Stimulated activated CD4-positive, alpha-beta T cell treated with anti-CD3 and anti-CD28 coated beads, Interleukin-15, amount 100 ng/mL, for 48 hours (primary cell): ENCODE measurements at places on chromosomes 4 and X.

DNA sequence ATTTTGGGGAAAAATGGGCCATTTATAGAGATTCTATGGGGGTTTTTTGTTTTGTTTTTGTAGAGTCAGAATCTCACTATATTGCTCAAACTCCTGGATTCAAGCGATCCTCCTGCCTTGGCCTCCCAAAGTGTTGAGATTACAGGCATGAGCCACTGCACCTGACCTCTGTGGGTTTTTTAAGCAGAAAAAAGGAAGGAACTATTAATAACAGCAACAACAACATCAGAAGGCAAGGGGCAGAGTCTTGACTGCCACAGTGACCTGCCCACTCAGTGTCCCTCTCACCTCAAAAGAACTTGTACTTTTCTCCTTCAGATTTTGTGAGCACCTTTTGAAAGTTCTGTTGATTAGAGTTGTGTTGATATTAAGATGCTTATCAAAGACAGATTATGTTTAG lies 48.1 kb downstream of the FNIP2 start:
- no peak for DNase-seq

DNA sequence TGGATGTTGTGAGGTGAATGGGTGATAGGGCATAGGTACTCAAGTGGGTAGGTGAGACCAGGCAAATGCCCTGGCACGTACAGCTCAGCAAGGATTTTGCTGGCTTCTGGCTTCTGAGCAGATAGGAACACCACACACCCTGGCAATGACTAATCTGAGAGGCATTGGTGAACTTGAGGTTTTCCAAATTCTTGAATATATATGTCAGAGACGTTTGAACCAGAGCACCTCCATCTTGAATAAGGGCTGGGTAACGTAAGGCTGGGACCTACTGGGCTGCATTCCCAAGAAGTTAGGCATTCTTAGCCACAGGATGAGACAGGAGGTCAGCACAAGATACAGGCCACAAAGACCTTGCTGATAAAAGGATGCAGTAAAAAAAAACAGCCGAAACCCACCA lies 204.5 kb downstream of the NLGN4X start:
- no peak for DNase-seq

DNA sequence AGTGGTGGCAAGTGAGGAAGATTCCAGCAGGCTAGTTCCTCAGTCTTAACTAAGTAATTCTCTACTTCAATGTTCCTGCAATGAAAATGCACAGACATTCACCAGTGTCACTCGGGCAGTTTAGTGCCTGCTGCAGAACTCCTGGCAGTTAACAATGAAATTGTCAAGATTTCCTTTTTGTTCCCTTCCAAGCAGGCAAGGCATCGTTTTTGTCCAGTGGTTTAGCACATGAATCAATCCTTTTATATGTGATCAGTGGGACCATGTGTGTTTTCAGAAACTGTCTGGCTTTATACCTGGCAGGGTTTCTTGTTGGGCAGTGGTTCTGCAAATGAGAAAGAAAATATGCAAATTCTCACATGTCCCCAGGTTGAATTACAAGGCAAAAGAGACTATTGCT lies 122.2 kb downstream of the GBA3 start:
- DNase-seq, result no peak

DNA sequence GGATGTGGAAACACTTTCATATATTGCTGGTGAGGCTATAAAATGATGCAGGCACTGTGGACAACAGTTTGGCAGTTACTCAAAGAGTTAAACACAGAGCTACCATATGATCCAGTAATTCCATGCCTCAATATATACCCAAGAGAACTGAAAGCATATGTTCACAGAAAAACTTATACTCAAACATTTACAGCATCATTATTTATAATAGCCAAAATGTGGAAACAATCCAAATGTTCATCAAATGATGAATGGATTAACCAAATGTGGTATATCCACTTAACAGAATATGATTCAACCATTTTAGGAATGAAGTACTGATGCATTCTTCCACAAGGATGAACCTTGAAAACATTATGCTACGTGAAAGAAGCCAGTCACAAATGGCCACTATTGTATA lies 603.8 kb downstream of the IQCM start:
- DNase-seq, result no peak

DNA sequence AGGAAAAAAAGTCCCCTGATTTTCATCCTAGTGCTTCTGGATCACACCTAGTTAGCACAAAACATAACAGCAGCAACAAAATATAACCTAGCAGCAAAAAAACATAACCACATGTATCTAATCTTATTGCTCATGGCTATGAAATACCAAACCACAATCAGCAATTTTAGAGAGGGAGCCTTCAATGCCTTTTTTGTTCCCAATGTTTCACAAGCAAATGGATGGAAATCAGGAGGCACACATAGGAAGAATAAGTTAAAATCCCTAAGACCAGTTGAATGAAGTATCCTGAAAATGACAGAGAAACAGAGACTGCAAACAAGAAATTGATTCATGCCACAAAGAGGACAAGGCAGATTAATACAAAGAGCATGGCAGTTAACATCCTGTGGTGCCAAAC lies 361.6 kb downstream of the GPM6A start:
- no peak for DNase-seq

DNA sequence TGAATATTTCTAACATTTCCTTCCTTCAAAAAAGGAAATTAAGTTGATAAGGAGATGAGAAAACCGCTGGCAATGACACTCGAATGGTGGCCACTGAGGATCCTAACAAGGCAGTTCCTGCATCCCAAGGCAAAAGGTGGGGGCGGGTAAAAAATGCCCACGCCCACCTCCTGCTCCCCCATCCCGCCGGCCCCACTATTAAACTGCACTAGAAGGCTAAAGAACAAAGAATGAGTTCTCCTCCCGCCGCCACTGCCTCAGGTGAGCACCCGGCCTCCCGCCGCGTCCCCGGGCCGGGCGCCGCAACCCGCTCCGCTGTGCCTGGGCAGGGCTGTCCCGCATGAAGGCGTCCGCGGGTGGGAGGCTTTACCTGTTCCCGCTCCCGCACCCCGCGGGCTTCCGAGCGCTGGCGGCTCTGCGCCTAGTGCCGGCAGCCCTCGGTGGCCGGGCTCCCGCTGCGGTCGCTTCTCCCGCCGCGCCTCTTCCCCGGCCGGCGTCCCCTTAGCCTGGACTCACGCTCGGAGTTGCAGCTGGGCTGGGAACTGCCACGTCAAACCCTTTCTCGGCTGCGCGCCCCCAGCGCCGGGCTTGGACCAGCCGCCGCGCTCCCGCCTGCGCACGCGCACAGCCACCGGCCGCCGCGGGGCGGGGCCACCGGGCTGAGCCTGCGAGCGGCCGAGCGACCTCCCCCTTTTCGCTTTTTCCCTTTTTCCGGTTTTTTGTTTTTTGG lies at the start of gene SEC24D:
SEC24D (minus strand) TSS at position 556 of the 730 bp plus-strand sequence. CDS start 2,430 bp downstream, outside the sequence.
- peak; percentile 58 for DNase-seq

DNA sequence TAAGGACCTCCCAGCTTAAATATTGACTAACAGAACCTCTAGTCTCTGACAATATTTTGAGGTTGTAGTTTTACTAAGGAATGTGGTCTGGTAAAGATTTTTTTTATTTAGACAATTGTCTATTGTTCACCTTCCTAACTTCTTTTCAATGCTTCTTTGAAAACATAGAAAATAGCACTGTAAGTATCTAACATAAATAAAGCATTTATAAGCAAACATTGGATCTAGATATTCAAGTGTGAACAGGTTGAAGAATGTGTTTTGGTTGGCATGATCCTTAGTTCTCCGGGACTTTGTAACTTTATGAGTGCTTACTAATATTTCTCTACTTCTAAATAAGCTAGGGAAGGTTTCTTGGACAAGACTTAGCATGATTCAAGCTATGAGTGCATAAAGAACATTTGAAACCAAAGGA lies 285.4 kb upstream of the ARSJ start:
- DNase-seq, result no peak

DNA sequence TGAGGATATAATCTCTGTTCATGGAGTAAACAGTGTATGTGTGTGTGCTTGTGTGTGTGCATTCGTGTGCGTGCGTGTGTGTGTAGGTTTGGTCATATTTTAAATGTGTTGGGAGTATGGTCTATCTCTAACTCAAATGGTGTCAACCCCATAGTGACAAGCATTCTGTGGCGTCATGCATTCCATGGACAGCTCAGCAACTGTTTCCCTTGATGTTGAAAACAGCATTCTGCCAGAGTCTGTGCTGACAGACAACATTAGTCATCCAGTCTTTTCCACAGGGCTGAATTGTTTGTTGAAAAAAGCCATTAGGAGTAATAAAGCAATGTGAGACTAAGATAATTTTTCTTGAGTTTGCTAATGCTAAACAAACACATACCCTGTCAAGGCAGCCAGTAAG lies 706.6 kb downstream of the PCDH19 start:
- DNase-seq, result no peak

GRCh38 chrX:97446298-97446882 lies 562.7 kb downstream of the RPA4 start:
- no peak for DNase-seq

GRCh38 chrX:74272230-74272629 lies 31.8 kb upstream of the ZCCHC13 start:
- no peak for DNase-seq

DNA sequence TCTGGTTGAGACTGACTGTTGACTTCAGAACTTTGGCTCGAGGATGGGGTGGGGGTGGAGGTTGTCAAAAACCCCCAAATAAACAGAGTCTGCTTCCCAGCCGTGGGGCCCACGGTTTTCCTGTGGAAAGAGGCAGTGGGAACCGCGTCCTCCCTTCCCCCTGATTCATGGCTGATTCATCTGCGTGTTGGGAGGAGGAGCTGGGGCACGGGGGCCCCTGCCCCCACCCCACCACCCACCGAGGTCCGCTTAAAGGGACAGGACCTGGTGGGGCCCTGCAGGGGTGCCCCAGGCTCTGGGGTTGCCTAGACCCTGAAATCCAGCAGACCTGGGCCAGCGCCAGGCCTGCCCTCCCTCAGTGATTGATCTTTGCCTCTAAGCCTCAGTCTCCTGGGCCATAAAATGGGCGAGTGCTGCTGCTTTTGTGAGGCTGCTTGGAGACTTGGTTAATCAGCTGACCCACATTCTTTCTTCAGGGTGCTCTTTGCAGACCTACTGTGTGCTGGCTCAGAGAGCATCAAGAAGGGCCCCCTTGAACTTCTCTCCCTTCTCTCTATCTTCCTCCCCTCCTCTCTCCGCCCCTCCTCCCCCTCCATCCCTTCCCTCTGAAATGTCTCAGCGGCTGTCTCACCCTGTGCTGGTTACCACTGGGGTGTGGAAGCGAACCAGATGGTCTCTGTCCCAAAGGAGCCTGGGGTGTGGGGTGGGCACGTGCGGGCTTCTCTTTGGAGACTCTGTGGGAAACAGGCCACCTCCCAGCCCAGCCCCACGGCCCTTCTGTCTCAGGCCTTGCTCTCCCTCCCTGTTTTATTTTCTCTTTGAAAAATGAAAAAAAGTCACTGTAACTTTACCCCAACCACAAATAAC lies 9.1 kb downstream of the HTRA3 start:
- DNase-seq, result no peak

DNA sequence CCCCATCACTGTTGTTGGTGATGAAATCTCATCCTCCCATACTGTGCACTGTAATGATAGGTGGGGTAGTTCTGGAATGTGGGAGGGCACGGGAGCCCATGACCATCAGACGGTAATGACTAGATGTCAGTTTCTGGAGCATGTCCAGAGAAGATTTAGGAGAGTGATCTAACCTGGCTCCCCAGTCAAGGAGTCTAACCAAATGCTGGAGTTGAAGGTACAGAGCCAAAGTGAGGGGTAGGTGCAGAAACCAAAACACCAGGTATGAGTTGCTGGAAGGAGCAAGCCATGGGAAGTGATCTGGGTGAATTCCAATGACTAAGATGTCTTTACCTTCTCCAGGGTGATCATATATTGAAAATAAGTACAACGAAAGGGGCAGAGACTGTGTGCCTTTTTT lies 296.9 kb downstream of the INPP4B start:
- DNase-seq, result no peak

DNA sequence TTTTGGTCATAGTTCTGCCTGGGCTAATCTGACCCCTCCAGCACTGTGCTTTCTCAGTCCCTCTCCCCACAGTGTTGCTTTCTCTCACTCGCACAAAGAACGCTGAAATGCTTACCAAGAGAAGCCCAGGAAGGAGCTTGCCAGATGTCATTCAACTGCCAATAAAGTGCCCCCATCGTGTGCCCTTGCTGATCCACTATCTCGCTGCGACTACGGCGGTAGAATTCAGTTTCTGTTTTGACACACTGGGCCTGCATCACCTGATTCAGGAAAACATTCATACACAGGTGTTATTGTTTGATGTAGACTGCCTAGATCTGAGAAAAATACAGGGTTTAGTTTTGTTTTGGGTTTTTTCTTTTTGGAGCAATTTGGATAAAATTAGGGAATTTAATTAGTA lies 121.2 kb downstream of the MANBA start:
- no peak for DNase-seq

GRCh38 chr4:108849611-108850168 lies 86.8 kb upstream of the ETNPPL start:
- DNase-seq, result no peak

GRCh38 chr4:116343809-116344208 lies 741.6 kb downstream of the TRAM1L1 start:
- no peak for DNase-seq

DNA sequence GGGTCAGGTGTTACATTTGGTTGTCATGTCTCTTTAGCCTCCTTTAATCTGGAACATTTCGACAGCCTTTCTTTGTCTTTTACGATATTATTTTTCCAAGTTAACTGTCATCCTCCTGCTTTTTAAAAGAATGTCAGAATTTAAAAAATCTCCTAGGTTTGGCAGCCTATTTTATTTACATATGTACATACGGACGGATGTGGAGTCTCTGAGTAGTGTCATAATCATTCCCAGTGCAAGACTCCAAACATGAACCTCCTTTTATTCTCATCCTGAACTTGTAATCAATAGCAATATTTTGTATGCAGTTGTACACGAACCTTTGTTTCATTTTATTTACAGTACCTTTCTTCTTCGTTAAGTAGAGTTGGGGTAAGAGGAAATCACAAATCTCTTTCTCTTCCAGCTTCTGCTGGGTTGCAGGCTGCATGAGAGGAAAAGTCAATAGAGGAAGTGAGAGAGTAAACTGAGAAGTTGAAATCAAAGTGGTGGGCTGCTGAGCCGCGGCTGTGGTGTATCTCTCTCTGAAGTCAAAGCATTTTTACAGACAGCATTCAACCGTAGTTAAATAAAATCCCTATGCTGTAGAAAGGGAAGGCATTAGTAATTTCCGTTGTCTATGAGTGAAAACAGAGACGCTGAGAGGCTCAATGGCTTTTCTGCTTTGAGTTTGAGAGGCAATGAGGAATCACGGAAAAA lies 53.9 kb upstream of the RPS6KA3 start:
- no peak for DNase-seq

DNA sequence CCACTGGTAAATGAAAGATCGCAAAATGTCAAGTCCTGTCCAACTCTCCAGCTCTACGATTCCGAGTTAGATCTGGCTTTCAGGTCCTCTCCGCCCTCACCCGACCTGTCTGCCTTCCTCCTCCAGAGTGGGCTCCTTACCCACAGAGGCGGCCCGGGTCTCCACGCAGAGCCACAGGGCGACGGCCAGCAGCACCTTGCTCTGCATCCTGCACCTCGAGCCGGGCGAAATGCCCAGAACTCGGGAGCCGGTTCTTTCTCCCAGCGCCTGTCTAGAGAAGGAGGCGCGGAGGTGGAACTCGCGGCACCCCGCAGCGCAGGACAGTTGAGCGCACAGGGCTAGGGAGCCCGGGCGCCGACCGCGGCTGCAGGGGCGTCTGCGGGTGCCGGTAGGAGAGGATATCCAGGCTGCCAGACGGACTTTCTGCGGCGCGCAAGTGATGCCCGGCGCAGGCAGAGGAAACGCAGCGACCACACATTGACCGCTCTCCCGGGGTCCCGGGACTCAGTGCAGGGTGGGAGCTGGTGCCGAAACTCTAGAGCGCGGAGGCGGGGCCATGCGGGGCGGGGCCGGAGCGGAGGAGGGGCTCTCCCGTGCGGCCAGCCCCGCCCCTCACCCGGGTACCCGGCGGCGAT lies at the start of gene KDR:
KDR (minus strand) TSS at position 509 of the 635 bp plus-strand sequence; CDS start at position 207, 302 bp downstream.
- DNase-seq, result no peak
